Suppressor macrophage treated with lipopolysaccharide for 1 hour (primary cell): ENCODE measurements at places on chromosomes 5 and 9.

DNA sequence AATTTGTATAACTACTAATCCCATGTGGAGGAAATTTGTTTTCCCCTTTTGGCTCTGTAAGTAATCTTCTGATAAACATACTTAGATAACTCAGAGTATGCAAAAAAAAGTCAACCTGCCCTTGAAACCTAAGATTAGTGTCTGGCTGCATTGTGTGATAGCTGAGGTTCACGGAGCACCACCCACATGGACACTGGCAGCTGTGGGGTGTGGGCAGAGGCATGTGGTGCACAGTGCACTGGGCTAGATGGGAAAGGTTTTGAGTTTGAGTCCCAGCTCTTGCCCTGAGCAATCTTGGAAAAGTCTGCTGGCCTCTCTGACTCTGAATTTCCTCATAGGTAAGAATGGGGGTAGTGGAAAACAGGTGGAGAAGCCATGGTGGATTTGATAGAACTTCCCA is 75.1 kb downstream of the PLCXD3 start:
- no peak for DNase-seq

DNA sequence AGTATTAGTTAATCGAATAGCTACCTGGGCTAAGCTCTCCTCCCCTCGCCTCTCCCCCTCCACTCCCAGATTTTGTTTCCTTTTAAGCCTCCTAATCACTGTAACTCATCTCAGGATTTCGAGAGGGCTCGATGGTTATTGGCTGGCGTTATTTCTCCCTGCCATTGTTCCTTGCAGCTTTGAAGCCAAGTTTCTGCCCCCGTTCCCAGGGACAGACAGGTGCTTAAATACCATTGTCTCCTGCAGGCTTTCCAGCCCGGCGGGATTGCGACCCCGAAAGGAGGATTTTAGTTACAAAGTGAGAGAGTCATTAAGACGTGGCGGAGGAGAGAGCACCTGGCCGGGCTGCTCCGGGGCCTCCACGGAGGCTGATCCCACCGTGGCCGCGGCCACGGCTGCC is 46.2 kb downstream of the ASS1 start:
- DNase-seq: no peak

- DNase-seq: no peak
Measured at GRCh38 chr5:36177154-36177553, 25.2 kb downstream of the SKP2 start.

GRCh38 chr5:109868737-109869136 is 179.0 kb downstream of the MAN2A1 start:
- DNase-seq: no peak

DNA sequence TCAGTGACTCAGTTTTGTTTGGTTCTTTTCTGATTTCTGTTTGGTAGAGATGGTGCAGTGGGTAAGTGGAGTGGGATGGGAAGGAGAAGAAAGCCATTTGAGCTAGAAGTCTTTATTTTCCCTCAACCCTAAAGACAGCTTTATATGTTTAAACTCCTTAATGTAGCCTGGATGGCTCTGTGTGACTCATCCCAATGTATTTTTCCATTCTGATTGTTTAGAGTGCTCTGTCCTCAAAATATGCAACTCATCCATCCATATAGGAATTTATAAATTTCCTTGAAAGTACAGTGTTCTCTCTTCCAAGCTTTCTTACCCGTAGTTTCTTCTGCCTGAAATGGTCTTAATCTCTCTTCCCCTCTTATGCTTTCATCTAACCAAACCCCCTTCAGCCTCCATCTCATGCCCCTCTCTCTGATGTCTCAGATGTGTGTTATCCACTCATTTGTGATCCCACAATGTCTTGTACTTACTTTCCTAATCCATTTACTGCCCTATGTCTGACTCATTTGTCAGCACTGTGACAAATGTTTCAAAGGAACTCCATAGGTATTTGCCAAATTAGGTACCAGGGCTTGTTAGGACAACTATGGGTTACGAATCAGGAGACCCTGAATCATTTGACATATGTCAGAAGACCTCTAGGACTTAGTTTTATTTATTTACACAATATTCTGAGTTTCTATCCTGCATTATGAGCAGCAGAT is 217.5 kb upstream of the SGCD start:
- DNase-seq: no peak

DNA sequence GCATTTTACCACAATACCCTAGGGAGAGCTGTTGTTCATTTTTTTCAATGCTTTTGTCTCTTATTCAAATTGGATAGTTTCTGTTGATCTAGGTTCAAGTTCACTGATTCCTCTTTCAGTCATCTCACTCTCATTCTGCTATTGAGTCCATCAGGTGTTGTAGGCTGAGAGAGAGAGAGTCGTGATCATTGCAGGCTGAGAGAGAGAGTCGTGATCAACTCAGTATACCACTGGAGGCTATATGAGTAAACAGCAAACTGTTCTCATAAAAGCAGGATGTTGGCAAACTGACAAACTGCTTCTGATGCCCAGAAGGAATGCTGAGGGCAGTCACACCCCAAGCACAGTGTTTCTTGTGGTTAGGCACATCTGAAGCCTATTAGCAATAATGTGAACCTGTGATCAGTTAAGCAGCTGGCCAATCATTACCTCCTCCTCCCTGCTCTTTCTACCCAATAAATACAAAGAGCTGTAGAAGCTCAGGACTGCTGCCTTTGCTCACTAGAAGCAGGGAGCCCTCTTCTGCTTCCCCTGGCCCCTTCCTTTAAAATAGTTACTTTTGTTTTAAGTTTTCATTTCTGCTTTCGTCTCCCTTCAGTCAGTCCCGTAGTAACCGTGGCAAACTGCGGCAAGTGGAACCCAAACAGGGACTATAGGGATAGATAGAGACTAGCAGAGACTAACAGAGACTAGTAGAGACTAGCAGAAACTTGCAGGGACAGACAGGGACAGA is 476.1 kb upstream of the ACO1 start:
- DNase-seq: no peak

DNA sequence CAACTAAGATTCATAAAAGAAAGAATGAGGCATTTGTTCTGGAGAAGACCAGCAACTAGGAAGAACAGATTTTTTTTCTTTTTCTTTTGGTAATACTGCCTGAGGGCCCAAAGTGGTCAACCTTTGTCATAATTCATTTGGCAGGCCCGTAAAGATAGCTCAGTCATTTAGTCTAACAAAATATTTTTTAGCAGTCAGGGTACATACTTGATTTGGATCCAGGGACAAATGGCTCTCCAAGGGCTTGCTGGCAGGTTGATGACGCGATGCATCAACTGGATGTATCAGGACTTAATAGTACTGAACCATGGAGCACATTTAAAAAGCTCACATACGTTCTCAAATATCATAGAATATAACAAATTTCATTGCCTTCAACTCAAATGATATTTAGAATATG is 203.4 kb upstream of the ZNF608 start:
- DNase-seq: no peak

GRCh38 chr5:74356009-74356695 is 284.4 kb downstream of the ENC1 start:
- no peak for DNase-seq

DNA sequence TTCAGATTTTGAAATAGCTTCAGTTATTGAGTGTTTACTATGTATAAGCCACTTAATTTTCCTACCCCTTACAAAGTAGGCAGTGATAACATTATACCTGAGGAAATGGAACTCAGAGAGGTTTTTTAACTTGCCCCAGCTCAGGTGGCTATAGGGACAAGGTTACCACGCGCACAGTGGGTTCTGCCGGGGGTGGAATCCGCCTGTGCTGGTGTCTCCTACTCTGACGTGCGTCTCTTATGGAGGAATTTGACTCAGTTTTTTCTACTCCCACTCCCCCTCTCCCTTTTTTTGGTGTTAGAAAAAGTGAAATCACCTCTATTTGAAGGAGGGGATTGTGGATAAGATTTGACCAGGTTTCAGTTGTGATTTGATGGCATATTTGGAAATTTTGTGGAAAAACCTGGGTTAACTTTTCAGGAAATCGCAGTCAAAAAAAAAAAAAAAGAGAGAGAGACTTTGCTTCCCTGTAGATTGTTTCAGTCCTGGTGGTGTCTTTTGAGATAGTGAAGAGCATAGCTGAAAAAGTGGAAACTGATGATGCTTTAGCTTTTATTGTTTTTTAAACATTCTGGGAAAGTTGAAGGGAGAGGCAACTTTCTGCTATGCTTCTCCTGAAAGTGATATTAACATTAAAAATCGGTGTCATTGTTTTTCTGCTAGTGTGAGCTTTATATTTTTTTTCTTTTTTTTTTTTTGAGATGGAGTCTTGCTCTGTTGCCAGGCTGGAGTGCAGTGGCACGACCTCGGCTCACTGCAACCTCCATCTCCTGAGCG is 15.9 kb downstream of the TRIO start:
- no peak for DNase-seq

DNA sequence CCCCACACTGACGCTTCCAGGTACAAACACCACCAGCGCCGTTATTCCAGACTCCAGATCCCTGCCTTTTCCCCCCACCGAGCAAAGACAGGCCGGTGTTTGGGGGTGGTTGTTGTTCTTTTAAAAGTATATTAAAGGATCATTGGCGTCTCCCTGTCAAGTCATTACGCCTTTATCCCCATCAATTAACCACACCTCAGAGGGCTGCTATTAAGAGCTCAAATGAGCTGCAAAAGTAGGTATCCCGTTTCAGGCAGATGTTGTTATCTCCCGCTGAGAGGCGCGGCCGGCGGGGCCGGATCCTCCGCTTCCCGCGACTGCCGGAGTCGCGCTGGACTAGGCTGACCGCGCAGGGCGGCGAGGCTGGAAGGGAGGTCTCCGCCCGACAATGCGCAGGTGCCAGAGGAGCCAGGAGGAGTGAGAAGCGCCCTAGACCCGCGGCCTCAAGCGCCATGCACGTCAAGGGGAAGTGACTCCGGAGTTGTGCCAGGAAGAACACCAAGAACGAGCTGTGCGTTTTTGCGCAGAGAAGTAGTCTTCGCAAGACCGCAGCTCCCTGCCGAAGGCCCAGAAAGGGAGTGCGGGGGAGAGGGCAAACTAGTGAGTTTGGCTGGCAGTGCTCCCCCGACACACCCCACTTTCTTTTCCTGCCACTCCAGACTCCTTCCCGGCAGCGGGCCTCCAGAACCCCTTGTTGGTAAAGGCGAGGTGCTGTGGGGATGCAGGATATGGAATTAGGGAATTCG is 8.2 kb downstream of the NR2F1-AS1 start:
- no peak for DNase-seq

GRCh38 chr9:71349218-71349617 is 227.8 kb upstream of the TRPM3 start:
- DNase-seq: no peak

DNA sequence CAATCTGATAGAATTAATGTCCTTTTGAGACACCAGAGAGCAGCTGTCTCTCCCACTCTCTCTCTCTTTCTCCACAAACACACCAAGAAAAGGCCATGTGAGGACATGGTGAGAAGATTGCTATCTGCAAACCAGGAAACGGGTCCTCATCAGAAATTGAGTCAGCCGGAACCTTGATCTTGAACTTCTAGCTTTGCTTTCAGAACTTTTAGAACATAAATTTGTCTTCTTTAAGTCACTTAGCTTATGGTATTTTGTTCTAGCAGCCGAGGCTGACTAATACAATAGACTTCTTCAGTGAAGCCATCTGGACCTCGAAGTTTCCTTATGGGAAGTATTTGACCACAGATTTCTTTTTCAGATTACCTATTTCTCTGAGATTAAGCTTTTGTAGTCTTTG is 18.1 kb downstream of the NEUROG1 start:
- no peak for DNase-seq

GRCh38 chr9:77677957-77678535 is 29.9 kb upstream of the GNA14 start:
- no peak for DNase-seq

DNA sequence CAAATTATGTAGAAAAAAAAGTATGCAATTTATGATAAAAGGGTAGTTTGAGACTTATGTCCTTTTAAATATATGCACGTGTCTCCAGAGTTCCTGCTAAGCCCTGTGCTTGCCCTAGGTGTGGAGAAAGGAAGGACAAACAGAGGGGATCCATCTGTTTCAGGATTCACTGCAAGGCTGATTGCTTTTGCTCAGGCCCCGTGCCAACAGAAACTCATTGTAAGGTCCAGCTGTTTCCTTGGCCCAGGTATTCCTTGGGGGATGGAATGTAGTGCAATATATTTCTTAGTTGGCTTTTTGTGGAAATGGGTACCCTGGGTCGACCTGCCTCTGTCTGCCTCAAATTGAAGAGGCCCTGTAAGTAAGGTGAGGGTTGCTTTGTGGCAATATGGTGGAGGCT is 268.6 kb upstream of the CLINT1 start:
- DNase-seq: no peak

DNA sequence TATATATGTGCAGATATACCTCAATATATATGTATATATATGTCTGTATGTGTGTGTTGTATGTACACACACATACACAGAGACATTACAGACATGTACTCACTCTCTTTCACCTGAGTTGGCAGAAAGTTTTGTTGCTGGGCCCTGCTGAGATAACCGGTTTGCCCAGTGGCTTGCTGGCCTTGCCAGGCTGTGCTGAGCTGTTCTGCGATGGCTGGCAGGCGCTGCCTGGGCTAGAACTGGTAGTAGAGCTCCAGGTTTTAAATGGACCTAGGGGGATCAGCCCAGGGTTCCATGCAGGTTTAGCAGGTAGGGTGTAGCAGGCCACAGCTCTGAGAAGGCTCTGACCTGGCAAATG is 394.3 kb downstream of the GADD45G start:
- no peak for DNase-seq
